Stimulated activated CD8-positive, alpha-beta memory T cell treated with anti-CD3 and anti-CD28 coated beads, Interleukin-15, amount 100 ng/mL, for 4 hours (primary cell): ENCODE measurements at places on chromosomes 4 and X.

DNA sequence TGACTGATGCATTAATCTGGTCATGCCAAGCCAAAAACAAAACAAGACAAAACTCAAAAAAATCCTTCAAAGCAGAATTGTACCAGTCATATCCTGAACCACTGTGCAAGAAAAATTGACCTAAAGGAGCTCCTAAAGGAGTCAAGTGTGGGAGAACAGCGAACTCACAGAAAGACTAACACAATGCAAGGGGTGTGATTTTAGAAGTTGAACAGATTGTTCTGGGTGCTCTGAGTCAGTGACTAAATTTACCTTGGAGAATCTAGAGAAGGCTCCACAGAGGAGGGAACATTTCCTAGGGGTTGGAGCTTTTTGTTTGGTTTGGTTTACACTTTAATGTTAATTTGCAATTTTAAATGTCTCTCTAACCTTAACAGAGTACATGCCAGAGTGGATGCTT lies 48.9 kb upstream of the PHF8 start:
- no peak for DNase-seq

DNA sequence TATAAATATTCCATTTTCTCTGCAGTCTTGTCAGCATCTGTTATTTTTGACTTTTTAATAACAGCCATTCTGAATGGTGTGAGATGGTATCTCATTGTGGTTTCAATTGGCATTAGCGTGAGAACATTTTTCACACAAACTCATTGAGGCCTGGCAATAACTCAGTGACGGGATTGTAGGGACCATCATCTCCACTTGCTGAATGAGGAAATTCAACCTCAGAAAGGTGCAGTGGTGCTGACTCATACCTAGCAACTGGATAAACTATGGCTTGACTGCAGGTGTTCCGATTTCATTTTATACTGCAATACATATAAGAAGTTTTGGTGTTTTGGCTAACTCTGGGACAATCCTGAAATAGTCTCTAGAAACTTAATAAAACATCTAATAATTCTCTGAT lies 88.3 kb upstream of the DDIT4L start:
- no peak for DNase-seq

DNA sequence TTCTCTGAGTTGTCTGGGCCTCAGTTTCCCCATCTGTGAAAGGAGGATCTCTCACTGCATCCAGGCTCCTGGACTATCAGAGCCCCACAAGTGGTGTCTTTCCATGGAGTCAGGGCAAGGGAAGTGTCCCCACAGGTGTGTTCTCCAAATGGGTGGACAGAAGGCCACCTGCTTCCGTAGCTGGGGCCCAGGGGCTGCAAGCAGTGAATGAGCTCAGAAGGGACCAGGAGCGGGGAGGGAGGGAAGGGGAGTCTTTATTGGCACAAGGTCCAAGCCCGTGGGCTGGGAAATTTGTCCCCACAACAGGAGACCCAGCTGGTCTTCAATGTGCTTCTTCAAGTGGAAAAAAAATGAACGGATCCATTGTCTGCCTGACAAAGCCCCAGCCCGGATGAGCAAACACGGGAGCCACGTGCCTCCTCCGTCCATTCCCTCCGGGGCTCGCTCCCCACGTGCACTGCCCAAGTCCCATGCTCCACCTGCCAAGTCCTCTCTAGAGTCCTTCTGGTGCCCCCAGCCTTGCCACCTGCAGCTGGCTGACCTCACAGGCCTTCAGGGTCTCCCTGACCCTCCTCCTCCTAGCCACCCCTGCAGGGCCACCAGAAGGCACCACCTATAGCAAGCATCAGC lies 72.0 kb downstream of the JAKMIP1 start:
- DNase-seq = no peak

- DNase-seq = no peak
Measured at GRCh38 chr4:187547316-187547715, 448.3 kb upstream of the ZFP42 start.

DNA sequence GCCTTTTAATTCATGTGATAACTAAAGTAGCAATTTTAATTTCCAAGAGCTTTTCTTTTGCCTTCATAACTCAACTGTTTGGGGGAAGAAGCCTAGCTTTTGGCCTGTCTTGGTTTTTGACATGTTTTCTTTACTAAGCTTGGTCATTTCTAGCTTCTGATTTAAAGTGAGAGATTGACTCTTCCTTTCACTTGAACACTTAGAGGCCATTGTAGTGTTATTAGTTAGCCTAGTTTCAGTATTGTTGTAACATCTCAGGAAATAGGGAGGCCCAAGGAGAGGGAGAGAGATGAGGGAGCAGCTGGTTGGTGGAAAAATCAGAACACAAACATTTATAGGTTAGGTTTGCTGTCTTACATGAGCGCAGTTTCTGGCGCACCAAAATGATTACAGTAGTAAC lies 44.8 kb downstream of the DCLK2 start:
- no peak for DNase-seq

GRCh38 chr4:173509036-173510001 lies 20.7 kb downstream of the HAND2 start:
- no peak for DNase-seq

DNA sequence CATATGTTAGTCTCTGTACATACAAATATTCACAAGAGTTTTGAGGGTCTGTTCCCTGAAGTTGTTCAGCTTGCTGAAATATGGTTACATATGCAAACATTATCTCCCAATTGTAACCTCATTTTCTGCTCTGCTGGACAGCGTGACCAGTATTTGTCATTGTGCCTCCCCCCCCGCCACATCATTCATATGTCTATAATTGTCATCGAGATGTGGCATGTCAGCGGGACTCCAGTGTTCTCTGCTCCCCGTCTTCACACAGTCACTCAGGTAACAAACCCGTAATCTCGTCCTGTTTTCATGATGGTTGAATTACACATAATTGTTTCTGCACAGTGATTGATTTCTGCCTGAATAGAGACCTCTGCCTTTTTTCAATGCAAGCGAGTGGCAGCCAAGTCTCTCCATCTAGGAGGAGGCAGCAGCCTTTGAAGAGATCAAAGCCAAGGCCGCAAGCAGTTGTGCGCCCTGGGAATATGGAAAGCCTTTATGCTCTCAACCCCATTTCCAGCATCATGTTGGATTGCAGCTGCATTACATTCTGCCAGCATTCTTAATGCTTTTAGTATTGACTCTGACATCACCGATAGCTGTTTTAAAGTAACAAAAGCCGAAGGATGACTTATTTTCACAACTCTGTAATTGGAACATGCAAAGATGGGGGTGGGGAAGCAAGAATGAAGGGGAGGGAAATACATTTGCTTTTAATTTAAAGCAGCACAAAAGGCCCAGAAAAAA lies 27.4 kb downstream of the LEF1 start:
- DNase-seq = no peak

GRCh38 chrX:16465081-16465876 lies 184.7 kb upstream of the S100G start:
- DNase-seq = no peak

- DNase-seq = no peak
Measured at GRCh38 chr4:144817081-144817480, 171.1 kb downstream of the HHIP start.

GRCh38 chr4:141702472-141703182 lies 66.2 kb downstream of the IL15 start:
- DNase-seq = no peak

- no peak for DNase-seq
Measured at GRCh38 chr4:136078976-136079375, 1453.3 kb downstream of the PCDH18 start.

GRCh38 chrX:97027384-97027922 lies 143.7 kb downstream of the RPA4 start:
- DNase-seq = no peak

GRCh38 chr4:153471698-153472093 lies 5.5 kb downstream of the TMEM131L start:
- DNase-seq = no peak

DNA sequence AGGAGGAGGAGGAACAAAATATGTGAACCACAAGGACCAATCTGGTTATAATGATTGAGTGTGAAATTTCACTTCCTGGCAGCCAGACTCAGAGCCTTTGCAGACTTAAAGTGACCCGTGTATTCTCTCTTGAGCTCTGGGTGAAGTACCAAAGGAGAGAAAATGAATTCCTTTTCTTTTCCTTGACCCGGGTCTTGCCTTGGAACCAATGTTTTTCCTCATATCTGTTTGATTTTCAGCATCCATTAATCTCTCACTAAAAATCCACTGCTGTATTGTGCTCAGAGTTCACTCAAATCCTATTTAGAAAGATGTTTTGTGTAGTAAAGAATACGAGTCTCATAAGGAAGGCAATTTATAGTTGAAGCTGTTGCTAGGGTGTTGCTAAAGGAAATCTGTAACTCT lies 78.3 kb upstream of the C1QTNF7 start:
- DNase-seq = no peak

DNA sequence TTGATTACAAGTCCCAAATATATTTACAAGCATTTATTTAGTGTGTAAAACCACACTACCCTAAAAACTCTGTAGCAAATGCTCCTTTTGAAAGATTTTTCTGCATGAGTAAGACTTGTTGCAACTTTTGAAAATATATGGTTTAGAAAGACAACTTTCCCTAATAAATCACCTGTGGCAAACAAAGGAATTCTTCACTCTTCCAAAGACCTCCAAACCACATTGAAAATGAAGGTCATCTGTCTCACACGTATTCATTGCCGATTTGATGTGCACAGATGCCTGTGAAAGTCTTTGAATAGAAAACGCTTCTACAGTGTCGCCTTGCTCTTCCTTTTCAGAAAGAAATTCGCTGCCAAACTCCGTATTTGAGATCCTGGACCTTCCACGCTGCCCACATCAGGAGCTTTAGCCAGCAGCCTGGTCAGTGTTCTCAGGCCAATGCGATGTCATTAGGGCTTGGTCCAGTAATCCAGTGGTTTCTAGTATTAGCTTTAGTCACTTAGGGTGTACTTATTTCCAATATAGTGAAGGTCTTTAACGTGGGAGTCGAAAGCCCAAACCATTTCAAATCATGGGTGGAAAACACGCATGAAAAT lies 22.2 kb downstream of the SPINK2 start:
- no peak for DNase-seq

GRCh38 chrX:1401611-1402430 lies 9.9 kb upstream of the SLC25A6 start:
- DNase-seq = no peak

DNA sequence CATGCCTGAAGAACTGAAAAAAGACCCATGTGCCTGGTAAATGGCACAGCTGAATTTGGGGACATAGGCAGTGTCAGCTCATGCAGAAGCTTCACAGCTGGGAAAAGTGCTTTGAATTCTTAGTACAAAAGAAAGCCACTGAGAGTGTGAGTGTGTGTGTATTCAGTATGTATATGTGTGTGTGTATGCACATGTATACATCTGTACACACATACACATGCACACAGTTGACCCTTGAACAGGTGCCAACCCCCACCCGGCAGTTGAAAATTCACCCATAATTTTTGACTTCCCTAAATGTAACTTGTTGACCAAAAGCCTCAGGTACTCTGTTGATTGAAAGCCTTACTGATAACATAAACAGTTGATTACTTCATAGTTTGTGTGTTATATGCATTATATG lies 49.5 kb upstream of the ENPP6 start:
- DNase-seq = no peak

DNA sequence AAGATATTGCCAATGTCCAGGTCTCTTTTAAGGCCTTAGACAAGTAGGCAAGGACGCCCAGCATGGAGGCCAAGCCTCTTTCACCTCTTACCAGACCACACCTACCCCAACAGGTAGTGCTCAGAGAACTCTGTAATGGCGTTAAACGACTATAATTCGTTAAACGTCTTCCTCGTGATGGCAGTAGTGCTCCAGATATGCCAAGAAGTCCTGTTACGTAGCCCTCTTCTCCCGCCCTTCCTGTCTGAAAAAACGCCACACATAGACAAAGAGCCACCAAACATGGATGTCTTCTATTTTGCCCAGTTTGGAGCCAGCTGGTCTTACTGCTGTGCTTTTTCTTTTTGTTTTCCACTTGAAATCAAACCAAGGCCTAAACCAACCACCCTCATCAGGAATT lies 190.7 kb downstream of the OR13H1 start:
- no peak for DNase-seq

DNA sequence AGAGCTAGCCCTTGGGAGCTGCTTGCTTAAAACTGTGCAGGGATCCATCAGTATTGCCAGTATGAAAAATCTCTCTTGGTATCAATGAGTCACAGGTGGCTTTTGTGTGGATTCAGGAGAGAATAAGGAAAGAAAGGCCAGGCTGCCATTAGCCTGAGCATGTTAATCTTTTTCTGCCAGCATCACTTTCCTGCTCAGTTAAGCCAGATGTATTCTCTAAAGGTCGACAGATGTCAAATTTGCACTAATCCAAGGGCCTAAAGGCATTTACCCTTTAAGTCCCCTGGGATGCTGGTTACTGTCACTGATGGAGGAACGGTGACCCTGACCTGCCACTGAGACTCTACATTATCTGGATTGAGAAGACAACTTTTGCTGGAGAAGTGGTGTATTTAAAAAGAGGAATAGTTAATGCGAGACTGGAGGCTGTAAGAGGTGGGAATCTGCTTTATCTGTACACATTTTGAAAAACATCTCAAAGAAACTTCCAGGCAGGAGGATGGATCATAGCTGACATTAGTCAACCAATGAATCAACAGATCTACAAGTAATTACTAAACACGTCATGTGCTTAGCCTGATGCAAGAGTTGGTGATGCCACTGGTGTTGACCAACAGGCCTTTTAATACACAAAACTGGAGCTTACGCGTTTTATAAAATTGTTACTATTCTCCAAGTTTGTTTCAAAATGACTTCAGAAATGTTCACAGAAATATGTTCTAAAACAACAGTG lies 241.4 kb upstream of the ANXA3 start:
- DNase-seq = no peak

DNA sequence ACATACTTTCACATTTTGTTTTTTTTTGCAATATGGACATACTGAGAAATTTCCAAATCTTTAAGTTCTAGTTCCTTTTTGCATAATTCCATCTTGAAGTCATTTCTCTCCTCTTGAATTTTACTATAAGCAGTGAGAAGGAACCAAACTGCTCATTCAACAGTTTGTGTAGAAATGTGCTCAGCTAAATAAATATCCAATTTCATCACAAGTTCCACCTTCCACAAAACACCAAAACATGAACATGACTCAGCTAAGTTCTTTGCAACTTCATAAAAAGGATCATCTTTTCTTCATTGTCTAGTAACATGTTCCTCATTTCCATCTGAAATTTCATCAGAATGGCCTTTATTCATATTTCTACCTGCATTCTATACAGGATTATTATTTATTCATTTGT lies 77.3 kb upstream of the FGF13 start:
- DNase-seq = no peak

- DNase-seq = no peak
Measured at GRCh38 chr4:165721815-165722214, 151.2 kb upstream of the TLL1 start.

GRCh38 chrX:14920196-14920595 lies 47.0 kb downstream of the MOSPD2 start:
- DNase-seq = no peak
